ENCODE measurements at places on chromosomes 16 and 17. TPM values are rescaled to one million over a fixed set of nuclear protein-coding genes. Genes with fewer than 3 reads are reported as not detected.

- DNase-seq, result no peak
Observed at GRCh38 chr16:69115361-69115760, 9.9 kb downstream of the HAS3 start.

The FBXO39 gene
- total RNA-seq, result 0.16 TPM

GRCh38 chr17:72614476-72614870 lies 478.0 kb downstream of the SLC39A11 start:
- no peak for DNase-seq

- peak; percentile 95 for DNase-seq
Observed at GRCh38 chr17:39738983-39739884, 1.5 kb downstream of the GRB7 start.

The C17orf107 gene
- total RNA-seq, result 3.8 TPM

DNA sequence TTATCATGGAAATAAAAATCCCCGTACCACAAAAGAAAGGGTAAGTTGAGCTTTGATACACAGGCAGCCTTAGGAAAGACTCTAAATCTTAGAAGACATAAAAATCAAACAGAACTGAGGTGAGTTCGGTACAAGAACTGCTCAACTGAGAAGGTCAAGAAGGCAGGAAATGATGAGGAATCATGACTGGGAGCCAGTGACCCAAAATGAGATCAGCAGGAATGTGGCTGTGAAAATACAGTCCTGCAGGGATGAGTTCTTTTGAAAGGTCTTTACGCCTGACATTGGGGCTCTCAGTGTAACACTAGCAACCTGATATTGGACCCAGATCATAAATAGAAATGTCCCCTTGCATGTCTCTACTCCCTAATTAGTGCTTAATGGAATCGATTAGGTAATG lies 56.3 kb upstream of the CDH11 start:
- no peak for DNase-seq

- DNase-seq, result no peak
Observed at GRCh38 chr17:82687375-82687861, 11.1 kb downstream of the RAB40B start.

The ITGB3 gene
- total RNA-seq, result 0.81 TPM

DNA sequence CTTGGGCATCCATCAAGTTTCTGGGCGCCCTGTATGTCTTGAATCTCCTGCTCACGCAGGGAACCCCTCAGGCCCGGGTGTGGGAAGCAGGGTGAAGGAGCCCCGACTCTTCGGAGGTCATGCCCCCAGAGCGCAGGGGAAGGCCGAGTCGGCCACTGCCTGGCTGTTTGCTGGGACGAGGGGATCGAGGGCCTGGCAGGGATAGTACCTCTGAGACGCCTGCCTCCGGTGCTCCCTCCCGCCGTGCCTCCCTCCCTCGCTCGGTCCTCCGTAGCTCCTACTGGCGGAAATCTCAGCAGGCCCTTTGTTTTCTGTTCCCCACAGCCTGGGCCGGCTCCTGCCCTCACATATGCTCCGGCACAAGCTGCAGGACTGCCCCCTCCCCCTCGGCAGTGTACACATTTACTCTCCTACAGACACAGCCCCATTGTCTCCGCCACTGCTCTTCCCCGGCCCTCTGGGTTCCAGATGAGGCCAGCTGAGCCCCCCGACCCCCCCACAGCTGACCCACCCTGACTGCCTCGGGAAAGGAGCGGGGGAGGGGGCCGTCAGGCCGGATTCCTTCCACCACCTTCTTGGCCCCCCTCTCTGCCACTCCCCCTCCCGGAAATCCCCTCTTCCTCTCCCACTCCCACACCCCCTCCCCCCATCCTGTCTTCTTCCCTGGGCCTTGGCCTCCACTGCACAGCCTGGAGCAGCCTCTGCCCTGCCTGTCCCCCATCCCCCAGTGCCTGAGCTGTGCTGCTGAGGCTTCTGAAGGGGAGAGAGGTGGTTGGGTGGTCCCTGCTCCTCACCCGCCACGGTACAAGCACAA lies 1.4 kb downstream of the TRAF4 start:
- peak; percentile 82 for DNase-seq

GRCh38 chr17:35129154-35129972 lies 7.9 kb downstream of the FNDC8 start:
- no peak for DNase-seq

The PAQR4 gene
- 30.8 TPM for total RNA-seq

The CSF3 gene
- not detected for total RNA-seq
